NCI-H345 (cell line): ENCODE measurements at places on chromosomes 4 and X.

GRCh38 chr4:69583543-69583942 is 55.9 kb downstream of the UGT2A2 start:
- no peak for DNase-seq

DNA sequence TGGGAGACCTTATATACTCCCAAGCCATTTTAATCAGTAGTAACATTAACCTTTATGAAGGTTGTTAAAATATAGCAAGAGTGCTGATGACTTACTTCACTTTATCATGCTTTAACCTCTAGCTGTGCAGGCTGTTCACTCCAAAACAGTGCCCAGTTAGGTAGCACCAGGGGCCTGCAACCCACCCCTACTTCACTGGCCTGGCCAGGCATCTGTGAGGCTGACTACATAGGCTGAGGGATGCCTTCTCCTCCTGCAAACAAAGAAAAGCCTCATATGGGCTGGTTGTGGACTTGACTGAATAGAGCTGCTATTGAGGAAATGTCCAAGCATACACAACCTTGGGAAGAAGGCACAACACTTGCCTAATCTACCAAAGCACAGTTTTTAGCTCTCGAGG is 172.8 kb downstream of the SHROOM3 start:
- DNase-seq, result no peak

DNA sequence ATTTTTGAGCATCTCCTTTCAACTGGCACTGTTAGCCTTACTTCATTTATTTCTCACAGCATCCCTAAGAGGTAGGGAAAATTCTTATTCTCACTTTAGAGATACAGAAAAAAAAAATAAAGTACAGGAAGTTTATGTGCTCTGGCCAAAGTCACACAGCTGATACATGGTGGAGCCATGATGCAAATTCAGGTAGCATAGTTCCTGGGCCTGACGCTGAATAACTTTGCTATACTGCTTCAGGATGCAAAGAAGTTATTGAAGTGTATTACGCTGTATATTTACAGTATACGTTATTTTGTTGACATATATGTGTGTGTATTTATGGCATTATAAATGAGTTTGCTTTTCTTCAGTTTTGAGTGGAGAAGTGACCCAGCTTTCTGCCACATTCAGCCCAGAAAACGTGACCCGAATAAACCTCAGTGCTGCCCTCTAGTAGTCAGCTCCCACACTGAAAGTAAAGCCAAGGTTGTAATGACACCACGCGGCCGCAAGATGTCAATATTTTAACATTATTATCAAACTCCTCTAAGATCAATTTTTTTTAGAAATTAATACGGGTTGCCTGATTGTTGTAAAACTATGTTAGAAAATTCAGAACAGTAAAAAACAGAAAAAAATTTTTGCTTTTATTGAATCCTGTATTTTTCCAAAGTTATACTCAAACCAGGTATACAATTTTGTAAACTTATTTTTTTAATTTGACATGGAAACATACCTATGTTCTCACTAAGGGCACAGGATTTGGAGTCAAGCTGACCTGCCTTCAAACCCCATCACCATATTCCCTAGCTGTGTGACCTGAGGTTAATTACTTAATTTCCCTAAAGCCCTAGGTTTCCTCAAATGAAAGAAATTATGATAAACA is 3.8 kb upstream of the GUCY2F start:
- DNase-seq, result peak; percentile 53

- DNase-seq, result no peak
These were observed 41.1 kb downstream of the AMMECR1 start for GRCh38 chrX:110276778-110277177.
